ENCODE measurements at places on chromosomes 1 and 21.

GRCh38 chr1:221308534-221309511, 429.6 kb downstream of the HLX start:
- no peak for DNase-seq

DNA sequence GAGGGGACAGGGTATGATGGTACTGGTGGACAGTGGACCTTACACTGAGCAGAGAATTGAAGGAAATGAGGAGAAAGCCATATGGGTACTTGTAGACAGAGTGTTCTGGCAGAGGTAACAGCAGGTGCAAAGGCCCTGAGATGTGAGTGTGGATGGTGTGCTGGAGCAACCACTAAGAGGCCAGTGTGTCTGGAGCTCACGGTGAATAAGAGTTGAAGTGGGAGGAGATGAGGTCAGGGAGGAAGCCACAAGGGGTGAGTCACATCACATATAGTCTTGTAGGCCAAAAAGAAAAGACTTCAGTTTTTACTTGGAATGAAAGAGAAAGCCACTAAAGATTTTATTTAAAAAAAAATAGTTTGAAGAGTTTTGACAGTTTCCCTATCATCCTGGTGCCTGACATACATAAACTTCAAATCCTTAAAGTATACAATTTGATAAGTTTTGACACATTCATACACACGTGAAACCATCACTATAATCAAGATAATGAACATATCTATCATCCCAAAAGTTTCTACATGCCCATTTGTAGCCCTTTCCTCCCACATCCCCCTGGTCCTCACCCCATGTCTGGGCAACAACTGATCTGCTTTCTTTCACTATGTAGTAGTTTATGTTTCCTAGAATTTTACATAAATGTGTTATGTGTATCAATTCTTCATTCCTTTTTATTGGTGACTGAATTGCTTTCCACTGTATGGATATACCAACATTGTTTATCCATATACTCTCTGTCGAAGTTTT, 148.4 kb downstream of the GPATCH2 start:
- peak; percentile 37 for DNase-seq

- DNase-seq = no peak
These were observed 92.2 kb downstream of the CDC7 start for GRCh38 chr1:91592716-91593477.

DNA sequence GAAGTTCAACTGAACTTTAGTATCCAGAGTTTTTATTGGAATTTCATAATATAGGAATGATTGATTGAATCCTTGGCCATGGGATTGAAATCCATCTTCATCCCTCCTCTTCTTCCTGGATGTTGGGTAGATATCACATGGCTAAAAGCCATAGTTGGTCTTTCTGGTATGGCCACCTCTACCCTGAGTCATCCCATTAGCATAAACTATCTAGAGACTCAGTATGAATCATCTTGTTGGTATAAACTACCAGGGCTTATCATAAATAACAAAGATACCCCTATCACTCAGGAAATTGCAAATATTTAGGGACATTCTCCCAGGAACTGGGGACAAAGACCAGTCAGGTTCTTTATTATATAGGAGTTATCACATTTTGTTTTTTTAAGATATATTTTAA, 21.2 kb upstream of the ZP4 start:
- DNase-seq = no peak

GRCh38 chr1:60759291-60759690, 323.1 kb upstream of the NFIA start:
- DNase-seq = no peak

GRCh38 chr1:218656301-218657037, 311.3 kb downstream of the TGFB2 start:
- DNase-seq = no peak

DNA sequence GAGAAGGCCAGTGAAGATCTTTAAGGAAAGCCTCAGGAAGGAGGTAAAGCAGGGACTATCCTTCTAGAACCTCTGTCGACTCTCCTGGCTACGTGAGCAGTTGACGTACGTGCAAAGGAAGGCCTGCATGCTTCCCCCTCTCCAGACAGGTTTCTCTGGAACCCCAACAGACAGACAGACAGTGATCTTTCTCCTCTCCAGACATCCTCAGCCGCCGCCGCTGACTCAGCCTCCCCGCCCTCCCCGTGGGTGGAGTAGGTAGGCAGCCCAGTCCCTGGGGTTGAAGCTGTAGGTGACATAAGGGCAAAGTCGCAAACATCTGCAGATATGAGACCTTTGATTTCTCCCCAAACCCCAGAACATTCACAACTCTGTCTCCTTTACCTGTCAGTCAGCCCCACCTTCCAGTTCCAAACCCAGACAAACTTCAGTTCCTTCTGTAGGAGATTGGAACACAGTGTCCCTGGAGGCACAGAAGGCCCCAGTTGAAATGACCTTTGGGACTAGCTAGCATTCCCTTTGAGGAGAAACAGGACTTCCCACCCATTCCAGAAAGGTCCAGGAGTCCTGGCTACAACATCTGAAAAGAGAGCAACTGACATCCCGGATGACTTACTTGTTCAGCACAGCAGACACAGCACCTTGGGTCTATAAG, 146.0 kb upstream of the JUN start:
- peak; percentile 56 for DNase-seq

DNA sequence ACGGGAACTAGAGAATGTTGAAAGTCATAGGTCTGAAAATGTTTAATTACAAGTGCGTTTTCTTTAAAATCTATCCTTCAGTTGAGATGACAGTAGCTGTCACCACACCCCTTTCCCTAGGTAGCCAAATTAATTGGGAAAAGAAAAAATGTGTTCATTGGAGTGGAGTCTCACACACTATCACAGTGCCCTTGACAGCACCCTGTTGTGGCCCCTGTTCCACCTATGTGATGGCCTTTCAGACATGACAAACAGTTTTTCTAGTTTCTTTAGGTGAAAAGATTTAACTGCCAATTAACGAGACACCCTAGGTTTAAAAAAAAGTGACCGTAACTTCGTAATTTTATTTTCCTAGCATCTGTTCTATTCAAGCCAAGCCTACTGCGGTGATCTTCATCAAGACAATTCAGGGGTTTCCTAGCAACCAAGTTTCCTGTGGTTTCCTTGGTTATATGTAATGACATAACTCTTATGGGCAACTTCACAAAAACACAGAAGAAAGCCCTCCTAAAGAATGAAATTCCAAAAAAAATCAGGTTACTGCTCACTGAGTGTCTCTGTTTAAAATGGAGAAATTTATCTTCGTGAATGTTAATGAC, 298.3 kb downstream of the PDE4B start:
- no peak for DNase-seq

DNA sequence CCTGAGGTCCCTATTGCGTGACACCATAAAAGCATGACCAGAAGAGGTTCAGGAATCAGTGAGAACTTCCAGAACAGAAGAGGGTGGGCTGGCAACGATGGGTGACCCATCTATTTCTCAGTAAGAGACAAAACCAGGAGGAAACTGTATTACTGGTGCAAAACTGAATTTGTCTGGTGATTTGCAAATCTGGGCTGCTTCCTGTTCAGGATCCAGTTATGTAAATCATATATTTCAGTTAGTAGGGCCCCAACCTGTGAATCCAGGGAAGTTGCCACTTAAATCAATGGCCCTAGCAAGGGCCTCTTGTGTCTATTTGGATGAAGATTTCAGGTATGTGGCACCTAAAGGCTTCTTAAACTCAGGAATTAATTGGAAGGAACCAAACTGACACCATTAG, 23.1 kb upstream of the SMAP2 start:
- no peak for DNase-seq

GRCh38 chr1:235882816-235883215, 16.1 kb upstream of the LYST start:
- no peak for DNase-seq

DNA sequence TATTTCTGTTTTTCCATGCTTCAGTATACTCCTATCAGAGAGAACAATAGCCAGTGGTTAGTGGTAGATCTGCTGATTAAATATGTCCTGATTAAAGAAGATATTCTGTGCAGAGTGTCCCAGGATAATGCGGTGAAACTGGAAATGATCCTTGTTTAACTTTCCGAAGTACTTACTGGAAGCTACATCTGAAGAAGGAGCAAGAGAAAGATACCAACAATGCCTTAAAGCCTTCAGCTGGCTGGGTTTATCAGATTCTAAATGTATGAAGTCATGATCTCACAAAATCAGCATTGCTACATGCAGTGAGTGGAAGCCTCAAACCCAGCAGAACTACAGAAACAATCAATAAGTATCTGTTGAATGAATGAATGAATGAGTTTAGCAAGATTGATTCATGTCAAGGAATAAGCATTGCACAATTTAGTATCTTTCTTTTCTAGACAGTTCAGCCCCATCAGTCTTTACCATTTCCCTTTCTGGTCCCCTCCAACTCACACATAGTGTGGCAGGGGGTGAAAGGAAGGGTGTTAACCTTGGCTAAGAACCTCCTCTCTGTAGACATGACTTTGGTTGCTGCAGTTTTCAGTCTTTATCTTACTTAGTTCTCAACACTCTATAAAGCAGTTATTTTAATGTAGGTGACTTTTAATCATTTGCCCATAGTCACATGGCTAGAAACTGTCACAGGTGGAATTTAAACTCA, 24.7 kb upstream of the DNASE2B start:
- DNase-seq = no peak

DNA sequence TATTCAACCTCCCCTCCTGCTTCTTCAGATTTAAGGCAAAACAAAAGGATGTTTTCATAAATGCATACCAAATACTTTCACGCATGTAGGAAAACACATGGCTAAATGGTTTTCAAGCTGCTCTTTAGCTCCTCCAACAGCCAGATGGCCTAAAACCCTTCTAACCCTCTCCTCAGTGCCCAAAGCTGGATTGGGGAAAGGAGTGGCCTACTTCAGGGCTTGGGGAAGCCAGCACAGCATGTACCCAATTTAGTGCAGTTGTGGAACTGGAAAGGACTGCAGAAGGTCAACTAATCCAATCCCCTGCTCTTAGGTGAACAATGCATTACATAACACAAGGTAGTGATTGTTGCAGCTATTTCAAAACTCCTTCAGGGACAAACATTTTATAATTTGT, 9.3 kb downstream of the F5 start:
- no peak for DNase-seq

DNA sequence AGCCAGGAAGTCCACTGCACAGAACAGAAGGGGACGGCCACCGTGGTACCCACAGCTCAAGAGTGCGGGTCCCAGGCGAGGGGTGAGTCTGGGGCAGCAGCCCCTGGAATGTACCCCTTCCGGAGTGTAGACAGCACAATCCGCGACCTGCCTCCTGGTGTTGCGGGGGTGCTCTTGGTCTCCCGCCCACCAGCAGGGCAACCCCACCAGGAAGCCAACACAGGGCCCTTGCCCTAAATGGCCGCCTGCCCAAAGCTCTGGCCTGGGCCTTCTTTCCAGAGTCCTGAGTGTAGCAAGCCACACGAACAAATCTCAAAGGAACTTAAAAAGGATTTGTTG, 1.1 kb upstream of the SLC19A1 start:
- DNase-seq = no peak

DNA sequence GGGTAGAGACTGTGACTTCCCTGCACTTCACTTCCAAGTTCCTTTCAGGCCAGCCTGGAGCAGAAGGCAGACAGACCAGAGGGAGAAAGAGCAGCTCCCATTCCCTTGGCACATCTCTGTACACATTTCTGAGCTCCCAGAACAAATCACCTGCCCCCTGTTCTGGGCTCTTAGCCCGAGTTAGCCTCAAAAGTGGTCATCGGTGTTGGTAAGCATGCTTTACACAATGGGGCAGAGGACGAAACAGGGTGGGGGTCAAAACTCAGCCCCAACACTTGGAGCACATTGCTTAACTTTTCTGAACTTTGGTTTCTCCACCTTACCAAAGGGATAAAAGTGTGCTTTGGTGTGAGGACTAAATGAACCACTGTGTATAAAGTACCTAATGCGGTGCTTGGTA, 98.7 kb downstream of the DAB1 start:
- DNase-seq = no peak

DNA sequence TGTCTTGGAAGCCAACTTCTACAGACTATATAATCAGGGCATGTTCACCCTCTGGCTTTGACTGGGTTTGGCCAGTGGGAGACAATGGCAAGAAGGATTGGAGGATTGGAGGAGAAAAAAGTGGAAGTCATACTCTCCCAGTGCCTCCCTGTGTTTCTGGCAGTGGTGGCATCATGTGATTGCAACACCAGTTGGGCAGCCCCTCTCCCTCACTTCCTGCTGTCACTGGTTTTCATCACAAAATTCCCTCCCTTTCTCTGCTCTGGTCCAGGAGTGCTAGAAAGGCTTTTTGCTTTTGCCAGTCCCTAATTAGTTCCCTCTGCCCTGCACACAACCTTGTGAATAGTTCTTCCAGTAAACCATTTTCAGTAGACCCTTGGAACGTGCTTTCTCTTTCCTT, 3.7 kb upstream of the QSOX1 start:
- DNase-seq = no peak

DNA sequence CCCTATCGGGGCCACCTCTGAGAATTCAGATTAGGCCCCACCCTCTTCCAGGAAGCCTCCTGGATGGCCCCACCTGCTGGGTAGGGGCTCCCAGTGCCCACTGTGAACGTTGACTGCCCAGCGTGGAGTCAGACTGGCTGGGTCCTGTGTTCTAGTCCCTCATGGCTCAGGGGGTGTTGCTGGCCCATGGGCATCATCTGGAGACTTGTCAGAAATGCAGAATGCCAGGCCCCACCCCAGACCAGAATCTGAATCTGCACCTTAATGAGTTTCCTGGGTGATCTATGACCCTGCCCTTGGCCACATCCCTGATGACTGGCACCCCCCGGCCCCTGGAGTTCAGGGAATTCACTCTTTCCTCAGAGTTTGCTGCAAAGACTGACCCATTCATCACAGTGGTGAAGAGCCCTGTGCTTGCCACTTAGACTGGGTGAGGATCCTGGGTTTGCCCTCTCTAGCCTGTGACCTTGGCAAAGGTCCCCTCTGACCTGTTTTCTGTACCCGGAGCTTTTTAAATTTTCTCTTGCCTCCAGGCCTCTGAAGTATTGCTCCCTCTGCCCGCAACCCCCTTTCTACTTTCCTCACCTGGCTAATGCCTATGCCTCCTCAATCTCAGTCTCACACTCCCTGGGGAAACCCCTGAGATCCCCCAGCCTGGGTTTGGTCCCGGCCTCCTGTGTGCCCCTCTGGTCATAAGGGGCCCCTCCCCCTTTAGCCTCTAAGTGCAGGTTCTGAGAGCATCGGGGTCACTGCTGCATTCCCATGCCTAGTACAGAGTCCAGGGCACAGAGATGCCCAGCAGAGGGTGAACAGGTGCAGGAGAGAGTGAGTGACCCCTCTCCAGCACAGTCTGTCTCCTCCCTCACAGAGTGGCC, 184.2 kb downstream of the MATN1 start:
- DNase-seq = no peak

- no peak for DNase-seq
These were observed 2.7 kb downstream of the RGL1 start for GRCh38 chr1:183807549-183808168.

GRCh38 chr1:151887028-151887427, 22.3 kb downstream of the THEM4 start:
- no peak for DNase-seq
